NCI-H1105 (cell line): ENCODE measurements at places on chromosomes 4 and X.

DNA sequence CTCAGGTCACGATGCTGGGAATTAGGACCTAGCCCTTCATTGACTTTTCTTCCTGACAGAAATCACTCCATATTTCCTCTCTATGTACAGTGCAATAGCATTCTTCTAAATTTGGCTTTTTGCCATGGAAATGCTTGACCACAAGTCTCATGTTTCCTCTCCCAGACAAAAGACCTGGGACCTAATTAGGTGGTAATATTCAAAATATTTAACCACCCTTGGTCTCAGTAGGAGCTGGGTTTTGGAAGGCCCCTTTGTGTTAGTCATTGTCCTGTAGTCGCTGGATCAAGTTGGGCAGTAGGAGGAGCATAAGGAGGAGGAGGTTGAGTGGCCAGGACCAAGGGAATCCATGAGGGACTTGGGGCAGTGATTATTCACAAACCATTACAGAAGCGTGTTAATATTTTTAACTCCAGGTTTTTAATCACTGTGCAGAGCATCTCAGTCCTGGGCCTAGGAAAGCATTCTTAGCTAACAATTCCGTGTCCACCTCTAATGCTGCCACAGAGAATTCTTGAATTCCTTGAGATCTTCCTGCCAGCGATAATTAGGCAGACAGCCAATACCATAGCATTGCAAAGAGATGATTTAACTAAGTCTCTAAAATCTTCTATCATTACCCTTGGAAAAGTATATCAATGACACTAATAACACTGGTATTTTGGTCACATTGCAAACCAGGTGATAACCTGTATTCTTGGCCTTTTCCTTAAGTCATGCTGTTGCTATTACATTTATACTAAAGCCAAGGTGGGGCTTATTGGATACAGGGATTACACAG lies 25.0 kb upstream of the SHROOM4 start:
- no peak for DNase-seq

DNA sequence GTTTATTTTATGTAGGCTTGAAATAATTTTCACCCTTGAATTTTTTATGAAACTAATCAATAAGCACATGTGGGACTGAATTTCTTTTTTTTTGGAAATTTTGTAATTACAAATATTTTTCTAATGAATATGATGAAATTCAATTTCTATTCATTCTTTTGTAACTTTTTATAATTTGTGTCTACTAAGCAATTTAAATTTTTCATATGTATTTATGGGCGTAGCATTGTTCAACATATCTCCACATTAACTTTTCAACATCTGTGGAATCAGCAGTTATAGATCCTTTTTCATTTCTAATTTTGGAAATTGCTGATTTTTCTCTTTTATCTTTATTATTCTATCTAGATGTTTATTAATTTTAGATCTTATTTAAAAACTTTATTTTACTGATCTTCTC lies 1320.3 kb downstream of the C4orf33 start:
- no peak for DNase-seq

DNA sequence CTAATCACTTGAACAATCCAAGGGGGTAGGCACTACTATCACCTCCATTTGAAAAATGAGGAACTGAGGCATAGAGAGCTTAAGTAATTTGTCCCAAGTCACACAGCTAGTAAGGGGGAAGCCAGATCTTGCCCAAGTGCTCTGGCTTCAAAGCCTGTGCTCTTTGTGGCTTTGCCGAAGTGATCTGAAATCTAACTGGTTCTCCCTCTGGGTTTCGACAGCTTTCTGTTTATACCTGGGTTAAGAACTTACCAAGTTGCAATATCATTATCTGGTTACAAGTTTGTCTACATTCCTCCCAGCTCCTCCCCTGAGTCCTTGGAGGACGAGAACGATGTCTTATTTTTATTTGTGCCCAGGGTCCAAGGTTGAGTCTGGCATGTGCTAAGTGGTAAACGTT lies 125.3 kb upstream of the RAI2 start:
- DNase-seq, result no peak

DNA sequence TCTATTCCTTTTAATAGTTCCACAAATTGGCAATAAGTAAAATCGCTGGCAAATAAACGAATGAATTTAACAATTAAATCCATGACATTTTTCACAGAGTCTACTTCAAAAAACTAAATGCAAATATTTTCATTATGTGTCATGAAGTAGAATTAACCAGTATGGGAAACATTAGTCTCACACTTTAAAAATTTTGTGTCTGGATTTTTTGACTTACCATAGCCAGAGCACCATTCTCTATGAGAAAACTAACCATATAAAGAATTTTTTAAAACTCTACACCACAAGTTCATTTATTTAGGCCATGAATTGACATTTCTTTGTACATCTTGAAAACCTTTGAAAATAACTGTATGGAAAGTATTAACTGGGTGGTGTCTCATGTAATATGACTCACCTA lies 41.2 kb downstream of the PRDM5 start:
- DNase-seq, result no peak

- DNase-seq, result no peak
Observed at GRCh38 chr4:83660578-83660977, 124.7 kb downstream of the GPAT3 start.

DNA sequence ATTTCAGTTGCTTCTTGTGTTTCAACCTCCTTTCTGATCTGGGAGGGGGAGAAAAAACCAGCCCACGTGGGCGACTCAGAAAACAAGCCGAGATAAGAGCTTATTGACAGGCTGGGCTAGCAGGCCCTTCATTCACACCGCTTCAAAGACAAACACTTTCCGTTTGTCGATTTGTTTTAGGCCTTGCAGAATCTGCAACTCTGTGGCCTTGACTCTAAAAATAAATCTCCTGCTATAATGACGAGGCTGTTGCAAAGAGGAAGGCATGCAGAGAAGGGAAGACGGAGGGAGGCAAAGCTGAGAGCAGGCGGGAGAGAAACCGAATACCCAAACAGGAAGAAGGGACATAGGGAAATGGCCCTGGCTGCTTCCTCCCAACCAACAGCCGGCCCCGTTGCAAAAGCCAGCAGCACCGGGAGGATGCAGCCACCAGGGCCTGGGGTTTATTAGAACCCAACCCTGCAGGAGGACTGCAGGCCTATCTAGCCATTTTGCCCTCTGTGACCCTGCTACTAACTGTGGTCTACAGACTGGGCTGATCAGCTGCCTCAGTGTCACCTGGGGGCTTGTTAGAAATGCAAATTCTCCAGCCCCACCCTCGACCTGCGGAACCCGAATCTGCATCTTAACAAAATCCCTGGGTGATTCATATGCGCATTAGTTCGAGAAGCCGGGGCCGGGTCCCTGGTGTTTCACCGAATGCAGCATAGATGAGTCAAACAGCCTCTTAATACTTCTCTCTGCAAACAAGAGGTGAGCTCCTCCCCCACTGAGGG lies 325.5 kb downstream of the BCOR start:
- no peak for DNase-seq

GRCh38 chrX:154986826-154987575 lies 35.5 kb downstream of the F8 start:
- no peak for DNase-seq

DNA sequence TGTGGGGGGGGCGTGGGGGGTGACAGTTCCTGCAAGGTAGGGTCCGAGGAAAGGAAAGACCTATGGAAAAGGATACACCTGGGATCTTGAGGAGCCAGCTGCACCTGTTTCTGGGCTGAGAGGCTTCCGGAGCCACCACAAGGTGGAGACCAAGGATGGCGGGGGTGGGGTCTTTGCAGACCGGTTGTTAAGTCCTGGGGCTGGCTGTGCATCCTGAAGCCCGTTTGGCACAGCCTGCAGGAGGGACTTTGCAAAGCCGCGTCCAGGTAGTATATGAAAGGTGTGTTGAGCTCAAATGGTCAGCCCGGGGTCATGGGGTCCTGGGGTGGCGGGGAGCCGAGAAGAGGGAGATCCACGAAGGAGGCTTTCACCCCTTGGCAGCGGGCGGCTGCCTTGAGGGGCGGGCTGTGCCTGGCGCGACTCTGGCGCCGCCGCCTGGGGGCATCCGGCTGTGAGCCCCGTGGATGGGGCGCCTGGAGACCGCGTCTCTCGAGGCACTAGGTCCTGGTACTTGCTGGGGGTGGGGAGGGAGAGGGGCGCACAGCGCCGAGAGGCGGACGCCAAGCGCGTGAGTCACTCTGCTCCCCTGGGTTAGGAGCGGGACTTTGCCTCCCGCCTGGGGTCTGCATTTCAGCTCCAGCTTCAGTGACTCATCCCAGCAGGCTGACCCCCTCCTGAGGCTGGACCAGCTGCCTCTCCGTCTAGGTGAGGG lies 58.2 kb upstream of the DYNLT3 start:
- DNase-seq, result peak; percentile 1

DNA sequence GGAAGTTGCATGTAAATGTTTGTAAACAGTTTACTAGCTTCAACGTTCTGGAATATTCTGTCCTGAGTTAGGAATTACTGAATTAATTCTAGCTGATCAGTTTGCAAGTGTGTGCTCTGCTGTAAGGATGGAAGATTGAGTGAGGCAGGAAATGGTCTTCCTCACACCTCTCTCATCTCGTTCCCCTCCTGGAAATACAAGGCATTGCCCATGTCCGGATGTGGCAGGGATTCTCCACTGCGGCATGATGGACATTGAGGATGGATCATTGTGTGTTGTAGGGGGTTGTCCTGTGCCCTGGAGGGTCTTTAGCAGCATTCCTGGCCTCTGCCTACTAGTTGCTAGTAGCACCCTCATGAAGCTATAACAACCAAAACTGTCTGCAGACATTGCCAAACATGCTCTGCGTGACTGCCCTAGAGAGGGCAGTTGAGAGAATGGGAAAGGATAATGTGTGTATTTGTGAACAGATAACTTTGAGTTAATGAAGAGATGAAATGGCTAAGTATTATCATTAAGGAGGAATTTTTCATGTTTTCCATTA lies 12.6 kb downstream of the CA5B start:
- no peak for DNase-seq
